ENCODE measurements at places on chromosomes 1 and 21.

GRCh38 chr1:8551613-8552489, 233.9 kb downstream of the SLC45A1 start:
- no peak for DNase-seq

DNA sequence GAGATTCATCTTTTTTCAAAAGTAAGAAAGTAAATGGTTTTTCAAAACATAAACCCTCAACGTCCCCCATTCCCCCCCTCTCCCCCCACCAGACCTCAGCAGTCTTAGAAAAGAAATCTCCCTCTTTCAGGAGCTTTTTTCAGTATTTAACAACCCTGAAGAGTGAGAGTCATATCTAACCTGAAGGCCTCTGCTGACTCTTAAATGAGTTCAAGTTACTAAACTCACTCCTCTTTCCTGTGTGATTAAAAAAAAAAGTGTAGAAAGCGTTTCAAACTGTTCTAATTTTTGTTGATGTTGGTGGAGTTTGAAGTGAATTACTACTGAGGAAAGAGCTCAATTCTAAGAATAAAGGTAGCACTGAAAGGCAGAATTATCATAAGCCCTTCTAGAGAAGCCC, 93.7 kb downstream of the VAV3 start:
- DNase-seq, result no peak

GRCh38 chr1:53442299-53442698, 16.9 kb upstream of the DMRTB1 start:
- no peak for DNase-seq

DNA sequence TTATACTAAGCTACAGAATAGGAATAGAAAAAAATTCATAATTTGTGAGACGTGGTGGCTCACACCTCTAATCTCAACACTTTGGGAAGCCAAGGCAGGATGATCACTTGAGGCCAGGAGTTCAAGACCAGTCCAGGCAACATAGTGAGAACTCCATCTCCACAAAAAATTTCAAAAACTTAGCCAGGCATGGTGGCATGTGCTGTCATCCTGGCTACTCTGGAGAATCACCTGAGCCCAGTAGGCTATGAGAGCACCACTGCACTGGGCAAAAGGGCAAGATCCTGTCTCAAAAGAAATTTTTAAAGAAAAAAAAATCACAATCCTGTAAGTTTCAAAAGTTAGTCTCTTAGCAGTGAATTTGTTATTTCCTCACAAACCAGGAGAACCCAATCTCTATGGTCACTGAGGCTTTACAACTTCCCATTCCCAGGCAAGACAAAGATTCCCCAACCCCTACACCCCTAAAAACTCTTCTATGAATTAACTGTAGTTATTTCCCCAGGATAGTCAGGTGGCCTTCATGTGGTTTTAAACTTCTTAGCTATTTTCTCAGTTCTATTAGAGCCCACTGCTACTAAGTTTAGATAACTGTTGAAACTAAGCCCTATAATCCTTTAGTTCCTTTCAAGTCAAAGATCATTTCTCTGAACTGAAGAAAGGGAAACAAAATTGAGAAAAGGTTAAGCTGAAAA, 74.5 kb downstream of the FOXJ3 start:
- no peak for DNase-seq

DNA sequence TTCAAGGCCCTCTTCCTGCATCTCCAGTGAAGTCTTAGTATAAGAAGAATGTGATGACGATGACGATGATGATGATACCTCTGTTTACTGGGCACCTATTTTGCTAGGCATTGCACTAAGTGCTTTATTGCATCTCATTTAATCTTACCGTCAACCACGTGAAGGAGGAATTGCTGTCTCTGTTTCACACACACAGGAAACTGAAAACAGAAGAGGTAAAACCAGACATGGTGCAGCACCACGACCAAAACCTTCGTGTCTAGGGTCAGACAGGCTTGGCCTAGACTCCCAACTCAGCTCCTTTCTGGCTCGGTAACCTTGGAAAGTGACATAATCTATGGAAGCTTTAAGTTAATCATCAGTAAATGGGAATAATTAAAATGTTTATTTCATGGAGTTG, 20.7 kb upstream of the KCNA2 start:
- no peak for DNase-seq

DNA sequence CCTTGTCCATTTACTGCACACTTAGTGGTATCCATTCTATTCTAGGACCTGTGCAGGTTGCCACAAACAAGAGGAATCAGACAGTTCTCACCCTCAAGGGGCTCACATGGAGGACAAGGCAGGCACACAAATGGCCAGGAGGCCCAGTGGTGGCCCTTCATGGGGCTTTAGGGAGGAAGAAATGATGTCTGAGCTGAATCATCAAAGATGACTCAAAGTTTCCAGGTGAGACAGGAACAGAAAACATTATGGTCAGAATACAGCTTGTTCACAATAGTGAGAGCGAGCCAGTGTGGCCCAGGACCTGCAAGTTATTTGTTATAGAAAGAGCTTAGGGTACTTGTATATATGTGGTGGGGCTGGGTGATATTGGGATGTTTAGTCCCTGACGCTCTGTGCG, 26.4 kb downstream of the SHISAL2A start:
- no peak for DNase-seq

DNA sequence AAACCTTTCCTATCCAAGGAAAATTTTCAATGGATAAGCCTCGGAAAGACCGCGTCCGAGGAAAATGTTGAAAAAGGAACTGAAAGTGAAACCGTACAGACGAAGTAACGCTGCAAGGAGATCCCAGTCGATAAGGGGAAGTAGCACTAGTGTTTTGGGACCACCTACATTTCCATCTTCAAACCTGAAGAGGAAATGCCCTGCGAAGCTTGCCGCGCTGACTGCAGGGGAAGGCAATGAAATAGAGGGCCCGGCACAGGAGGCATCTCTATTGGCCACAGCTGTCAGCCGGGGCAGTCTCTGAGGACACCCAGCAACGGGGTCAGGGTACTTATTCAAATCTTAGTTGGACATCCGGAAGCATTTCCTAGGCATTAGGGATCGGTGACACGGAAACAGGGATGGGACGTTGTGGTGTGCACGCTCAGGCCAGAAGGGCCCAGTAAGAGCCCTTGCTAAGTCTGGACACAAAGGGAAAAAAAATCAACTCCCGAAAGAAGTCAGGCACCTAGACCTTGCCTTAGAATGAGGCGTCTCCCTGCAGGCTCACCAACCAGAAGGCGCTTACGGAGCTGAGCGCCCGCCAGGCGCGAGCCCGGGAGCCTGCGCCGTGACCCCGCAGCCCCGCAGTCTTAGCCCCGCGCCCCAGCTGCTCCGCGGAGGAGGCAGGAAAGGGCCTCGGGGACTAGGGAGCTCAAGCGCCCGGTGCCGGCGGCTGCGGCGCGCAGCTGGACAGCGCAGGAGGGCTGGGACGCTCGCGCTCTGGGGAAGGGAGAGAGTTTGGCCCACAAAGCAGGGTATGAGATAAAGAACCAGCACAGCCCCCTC, 655 bp downstream of the USF1 start:
- DNase-seq, result no peak

DNA sequence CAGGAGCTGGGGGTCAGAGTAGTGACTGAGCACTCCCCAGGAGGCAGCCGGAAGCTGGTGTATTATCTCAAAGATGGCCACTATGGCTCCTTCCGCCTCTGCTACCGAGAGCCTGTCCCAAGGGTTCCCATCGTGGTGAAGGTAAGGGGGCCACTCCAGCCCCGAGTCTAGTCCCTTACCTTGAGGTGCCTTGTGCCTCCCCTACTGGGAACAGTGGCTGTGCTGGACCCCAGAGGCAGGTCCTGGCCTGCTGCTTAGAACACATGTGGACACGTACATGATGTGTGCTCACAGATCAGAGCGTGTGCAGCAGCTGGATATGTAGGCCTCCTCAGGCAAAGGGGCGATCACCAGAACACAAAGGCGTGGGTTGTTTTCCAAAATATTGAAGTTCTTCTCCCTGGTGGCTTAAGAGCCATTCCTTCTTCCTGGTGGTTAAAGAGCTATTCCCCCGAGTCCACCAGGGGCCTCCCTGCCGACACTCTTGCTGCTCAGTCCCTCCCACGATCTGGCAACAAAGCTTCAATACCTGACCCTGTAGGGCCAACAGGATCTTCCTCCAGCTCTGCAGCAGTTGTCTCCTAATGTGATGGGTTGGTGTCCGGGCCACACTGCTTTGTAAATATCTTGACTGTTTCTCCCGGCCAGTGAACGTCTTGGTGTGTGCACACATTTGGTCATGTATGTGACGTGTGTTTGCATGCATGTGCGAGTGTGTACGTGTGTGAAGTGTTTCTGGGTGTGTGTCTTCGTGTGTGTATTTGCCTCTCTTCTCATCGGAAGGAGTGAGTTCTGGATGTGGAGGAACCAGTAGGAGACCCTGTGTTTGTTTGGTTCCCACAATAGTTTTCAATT, 68.4 kb upstream of the TINAGL1 start:
- no peak for DNase-seq

DNA sequence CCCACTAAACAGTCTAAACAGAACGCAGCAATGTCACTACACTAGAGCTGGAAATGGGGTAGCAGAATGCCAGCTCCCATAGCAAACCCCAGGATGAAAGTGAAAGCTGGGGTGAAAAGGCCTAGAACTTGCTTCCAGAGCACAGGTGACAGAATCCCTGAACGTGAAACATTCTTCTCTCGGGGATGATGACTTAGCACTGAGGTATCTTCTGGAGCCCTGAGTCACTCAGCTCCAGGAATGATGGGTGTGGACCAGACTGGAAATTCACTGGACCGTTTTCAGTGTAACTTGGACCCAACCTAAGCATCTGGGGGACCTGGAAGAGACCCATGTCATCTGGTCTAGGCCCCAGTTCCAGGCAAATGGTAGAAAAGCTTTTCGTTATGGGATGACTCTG, 108.9 kb downstream of the CDC7 start:
- no peak for DNase-seq

DNA sequence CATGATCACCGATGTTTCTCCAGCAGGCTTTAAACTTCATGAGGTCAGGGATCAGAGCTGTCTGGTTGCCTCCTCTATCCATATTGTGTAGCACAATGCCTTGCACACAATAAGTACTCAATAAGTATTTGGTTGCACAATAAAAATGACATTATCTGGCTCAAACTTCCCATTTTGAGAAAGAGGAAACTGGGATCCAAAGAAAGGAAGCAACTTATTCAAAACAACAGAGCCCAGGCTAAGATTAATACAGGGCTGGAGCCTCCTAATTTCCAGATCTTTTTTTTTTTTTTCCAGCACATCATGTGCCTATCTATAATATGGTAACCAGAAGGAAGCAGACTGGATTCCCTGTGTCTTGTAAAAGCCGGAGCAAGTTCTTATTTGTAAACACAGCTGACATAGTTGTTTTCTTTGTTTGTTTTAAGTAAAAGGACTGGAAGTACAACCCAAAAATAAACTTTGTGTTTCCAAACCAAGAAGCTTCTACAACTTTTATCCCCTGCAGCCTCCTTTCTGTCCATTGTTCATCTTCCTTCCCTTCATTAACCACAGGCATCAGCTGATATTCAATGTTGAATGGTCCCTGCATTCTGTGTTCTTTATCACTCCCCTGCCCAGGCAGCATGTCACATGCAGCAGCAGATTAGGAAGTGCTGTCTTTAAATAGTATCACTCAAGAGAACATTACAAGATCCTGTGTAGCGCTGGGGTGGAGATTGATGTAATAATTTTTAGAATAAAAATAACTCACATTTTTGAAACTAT, 71.2 kb upstream of the HOOK1 start:
- no peak for DNase-seq

- no peak for DNase-seq
These were observed 131.6 kb upstream of the MROH9 start for GRCh38 chr1:170803711-170804110.

GRCh38 chr21:46397993-46398392, 60.7 kb upstream of the DIP2A start:
- DNase-seq, result no peak

- DNase-seq, result no peak
These were observed 158.8 kb downstream of the TOMM20 start for GRCh38 chr1:234969581-234970400.

GRCh38 chr1:154943649-154944400, 7.3 kb upstream of the PMVK start:
- DNase-seq, result no peak

DNA sequence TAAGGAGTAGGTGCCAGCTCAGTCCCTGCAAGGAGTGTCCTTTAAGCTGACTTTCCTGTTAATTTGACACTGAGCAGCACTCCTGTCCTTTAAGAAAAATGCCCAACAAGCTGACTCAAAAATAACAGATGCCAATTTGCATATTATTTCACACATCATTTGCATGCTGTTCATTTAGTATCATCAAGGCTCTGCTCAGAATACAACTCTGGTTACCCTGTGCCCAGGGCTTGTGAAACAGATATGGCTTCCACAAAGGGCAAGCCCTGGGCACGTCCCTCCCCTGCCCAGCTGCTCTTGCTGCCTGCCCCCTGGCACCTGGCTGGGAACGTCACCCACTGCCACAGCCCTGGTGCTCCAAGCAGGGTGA, 10.3 kb downstream of the KCNN3 start:
- no peak for DNase-seq

GRCh38 chr1:110055493-110056284, 14.8 kb downstream of the ALX3 start:
- DNase-seq, result no peak
